ENCODE measurements at places on chromosomes 2 and 18.

DNA sequence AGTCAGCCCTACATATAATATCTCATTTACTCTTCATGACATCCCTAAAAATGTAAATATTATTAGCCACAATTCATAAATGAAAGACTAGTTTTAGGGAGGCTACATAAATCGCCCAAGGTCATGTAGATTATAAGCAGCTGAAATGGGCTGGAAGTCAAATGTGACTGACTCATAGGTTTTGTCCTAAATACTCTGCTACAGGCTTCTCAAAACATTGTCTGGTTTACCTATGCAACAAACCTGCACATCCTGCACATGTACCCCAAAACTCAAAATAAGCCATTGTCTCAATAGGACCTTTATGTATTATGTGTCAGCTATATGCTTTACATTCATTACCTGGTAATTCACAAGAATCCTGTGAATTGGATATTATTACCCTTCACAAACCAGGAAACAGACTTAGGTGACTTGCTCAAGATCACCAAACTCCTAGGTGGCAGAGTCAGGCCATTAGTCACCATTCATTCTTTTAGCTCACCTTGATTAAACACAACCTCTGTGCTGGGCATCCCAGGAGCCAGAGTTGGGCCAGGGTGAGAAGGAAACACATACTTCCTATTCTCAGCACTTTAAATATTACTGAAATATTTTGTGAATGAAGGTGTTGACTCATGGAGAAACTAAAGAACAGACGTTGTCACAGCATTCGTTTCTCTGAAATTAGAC, 69.4 kb upstream of the CPO start:
- no peak for DNase-seq

DNA sequence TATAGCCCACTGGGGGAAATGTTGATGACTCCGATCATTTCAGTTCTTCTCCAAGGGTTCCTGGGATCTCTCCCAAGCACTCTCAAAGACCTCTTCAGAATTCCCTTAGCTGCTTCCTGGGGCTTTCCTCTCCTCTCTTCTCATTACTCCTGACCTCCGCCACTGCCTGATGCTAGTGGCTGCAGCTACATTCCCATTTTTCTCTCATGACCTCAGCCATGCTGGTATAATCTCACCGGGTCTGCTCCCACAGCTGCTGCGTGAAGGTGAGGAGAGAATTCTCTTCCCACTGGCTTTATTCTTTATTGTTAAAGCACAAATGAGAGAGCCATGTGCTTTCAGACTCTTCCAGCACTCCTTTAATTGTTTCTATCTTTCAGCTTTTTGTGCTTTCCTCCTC, 312.0 kb upstream of the ETAA1 start:
- no peak for DNase-seq

DNA sequence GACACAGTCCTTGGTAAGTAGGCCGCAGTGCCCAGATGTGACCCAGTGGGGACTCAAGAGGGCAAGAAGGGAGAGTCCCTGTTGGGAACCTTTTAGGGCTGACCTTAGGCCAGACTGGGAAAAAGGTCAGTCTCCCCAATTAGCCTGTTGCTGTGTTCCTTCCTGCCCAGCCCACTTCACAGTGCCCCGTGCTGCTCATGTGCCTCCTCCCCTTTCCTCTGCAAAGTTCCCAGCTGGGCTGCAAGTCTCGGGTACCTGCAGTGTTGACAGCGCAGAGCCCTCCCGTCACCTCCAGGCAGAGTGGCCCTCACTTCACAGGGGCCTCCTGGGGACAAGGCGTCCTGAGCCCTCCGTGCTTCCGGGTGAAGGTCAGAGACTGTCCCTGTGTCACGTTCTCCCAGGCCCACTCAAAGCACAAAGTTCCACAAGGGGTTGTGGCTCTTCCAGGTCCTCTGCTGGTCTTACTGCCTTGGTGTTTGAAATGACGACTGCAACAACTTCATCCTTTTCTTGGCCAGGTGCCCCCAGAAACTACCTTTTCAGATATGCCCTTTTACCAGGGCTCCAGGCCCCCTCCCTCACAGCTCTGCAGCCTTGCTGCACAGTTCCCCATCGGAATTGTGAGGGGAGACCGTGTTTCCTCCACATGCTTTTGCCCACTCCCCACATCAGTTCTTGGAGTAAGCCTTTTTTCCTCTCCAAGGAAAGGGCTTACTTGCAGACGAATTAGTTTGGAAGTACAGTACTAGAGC, 225.8 kb downstream of the ALPK2 start:
- DNase-seq = no peak

GRCh38 chr2:218887079-218887478, 6.4 kb downstream of the WNT10A start:
- DNase-seq = no peak

DNA sequence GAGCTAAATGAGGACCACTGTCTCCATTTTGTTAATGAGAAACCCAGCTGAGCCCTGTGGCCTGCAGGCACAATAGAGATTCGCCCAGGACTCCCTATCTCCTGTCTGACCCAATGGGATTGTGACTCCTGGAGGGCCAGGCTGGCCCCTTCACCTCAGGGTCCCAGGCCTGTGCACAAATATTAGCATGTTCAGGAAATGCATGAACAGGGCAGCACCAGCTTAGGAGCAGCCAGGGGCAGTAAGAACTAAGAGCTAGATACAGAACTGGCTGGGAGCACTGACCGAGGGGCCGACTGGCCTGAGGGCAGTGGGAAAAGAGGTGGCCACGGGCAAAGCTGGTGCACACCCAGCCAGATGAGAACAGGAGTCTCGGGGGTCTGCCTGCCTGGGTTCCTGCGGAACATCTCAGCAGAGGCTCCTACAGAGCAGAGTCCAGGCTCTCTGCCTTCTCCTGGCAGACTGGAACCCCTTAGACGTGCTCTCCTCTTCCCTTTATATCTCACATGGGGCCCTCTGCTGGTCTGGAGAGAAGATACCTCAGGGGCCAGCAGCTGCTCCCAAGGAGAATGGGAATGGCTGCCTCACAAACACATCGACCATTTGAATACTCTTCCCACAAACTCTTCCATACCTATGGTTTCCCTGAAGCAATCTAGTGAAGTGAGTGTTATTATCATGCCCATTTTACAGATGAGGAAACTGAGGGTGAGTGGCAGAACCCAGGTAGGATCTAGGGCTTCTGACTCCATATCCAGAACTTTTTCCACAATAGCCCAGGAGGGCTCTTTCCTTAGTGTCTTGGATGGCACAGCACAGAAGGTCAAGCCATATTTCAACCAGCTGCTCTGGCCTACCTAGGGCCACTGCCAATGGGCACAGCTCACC, 77.6 kb upstream of the OTOF start:
- DNase-seq = peak; percentile 9

GRCh38 chr18:23163786-23164533, 28.7 kb downstream of the CABLES1 start:
- no peak for DNase-seq

- peak; percentile 7 for DNase-seq
Measured at GRCh38 chr2:239149501-239149900, 251.3 kb downstream of the HDAC4 start.

DNA sequence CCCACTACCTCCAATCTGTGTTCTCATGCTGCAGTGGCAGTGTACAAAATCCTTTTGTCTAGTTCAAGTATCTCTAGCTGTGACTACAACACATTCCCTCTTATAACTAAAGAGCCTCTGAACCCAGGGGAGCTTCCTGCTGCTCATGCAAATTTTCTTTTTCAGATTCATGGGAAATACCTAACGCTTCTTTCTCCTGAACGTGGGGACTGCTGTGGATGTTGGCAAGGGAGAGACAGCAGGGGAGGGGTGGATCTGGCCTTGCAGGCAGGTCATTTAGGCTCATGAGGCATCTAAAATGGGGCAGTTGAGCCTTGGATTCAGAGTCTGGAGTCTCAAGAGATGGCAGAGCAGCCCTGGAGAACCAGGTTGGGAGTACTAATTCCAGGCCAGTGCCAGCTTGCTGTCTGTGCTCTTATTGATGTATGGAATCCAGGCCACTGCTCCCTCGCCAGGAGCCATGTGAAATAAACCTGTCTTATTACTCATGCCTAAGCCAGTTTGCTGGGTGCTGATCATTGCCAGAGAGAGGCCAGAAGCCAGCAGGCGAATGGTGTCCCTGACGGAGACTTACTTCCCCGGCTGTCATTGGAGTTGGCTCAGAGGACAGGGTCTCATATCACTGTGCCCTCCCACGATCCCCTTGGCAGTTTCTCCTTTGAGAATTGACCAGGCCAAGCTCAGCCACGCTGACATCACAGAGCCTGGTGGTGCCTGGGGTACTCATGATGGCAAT, 29.2 kb upstream of the TNP1 start:
- no peak for DNase-seq

GRCh38 chr2:106841886-106842645, 43.9 kb downstream of the ST6GAL2 start:
- DNase-seq = no peak

GRCh38 chr2:234142530-234142929, 92.0 kb downstream of the SPP2 start:
- no peak for DNase-seq

- DNase-seq = no peak
Measured at GRCh38 chr18:25983730-25984129, 106.7 kb downstream of the SS18 start.

DNA sequence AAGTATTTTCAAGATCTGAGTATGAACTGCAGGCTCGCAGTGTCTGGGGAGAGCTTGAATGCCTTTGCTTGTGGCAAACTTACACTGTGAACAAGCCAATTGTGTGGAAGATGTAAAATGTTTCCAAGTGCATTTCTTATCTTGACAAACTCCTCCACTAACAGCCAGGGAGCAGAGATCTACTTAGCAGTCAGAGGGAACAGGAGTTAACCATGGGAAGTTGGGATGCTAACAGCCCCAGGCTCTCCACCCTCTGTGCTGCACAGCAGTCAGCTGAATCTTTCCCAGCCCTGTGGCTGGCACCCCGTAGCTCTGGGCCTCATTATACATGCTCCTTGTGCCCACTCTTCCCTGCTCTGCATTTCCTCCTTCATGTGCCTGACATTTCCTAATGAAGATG, 450.2 kb downstream of the TSN start:
- no peak for DNase-seq

GRCh38 chr2:44510246-44510645, 148.5 kb downstream of the CAMKMT start:
- DNase-seq = no peak

- no peak for DNase-seq
Measured at GRCh38 chr18:22545066-22545760, 127.5 kb upstream of the CTAGE1 start.

Measured in femur (tissue), 1 donor.